Naive thymus-derived CD8-positive, alpha-beta T cell (primary cell): ENCODE measurements at places on chromosomes 7 and 10. TPM values are rescaled to one million over a fixed set of nuclear protein-coding genes. Genes with fewer than 3 reads are reported as not detected.

- DNase-seq = no peak
These were observed 99.8 kb upstream of the MTPN start for GRCh38 chr7:136076954-136077353.

- no peak for DNase-seq
These were observed 49.0 kb upstream of the YAE1 start for GRCh38 chr7:39517240-39517639.

DNA sequence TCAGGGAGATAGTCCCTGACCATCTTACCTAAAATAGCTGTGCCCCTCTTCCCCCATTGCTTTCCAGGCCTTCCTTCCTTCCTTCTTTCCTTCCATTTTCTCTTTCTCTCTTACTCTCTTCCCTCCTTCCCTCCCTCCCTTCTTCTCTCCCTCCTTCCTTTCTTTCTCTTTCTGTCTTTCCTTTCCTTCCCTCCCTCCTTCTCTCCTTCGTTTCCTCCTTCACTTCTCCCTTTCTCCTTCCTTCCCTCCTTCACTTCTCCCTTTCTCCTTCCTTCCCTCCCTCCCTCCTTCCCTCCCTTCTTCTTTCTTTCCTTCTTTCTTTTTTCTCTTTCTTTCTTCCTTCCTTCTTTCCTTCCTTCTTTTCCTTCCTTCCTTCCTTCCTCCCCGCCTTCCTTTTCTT, 24.6 kb upstream of the MKX start:
- DNase-seq = no peak

- no peak for DNase-seq
These were observed 332.1 kb downstream of the PHTF2 start for GRCh38 chr7:78130446-78131215.

- DNase-seq = no peak
These were observed 10.7 kb downstream of the PSAP start for GRCh38 chr10:71840177-71840957.

GRCh38 chr7:4702961-4703512, 20.9 kb downstream of the FOXK1 start:
- no peak for DNase-seq

- no peak for DNase-seq
These were observed 55.6 kb upstream of the KMT2E start for GRCh38 chr7:104958371-104958865.

- DNase-seq = no peak
These were observed 72.9 kb downstream of the DOCK4 start for GRCh38 chr7:112133328-112133727.

GRCh38 chr7:131250331-131250730, 77.3 kb upstream of the MKLN1 start:
- no peak for DNase-seq

- DNase-seq = no peak
These were observed 132.3 kb upstream of the MKI67 start for GRCh38 chr10:128258421-128258976.

- peak; percentile 17 for DNase-seq
These were observed 166.9 kb upstream of the RNF32 start for GRCh38 chr7:156473476-156474240.

GRCh38 chr10:23384364-23384763, 39.8 kb upstream of the C10orf67 start:
- DNase-seq = no peak

DNA sequence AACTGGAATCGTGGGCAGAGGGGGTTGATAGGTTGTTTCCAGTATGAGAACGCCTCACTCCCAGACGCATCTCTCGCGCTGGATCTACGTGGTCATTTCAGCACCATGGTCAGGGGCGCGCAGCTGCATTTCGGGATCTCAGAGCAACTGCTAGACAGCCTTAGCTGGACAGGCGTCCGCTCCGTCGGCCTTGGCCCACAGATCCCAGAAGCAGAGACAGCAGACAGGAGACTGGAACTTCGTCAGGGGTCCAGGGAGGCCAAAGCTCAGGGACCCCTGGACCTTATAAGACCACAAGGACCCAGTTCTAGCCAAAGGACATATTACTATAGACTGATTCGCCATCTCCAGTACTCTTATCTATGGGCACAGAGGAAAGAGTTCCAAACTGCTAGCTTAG, 5.3 kb downstream of the NEUROG3 start:
- DNase-seq = no peak

- no peak for DNase-seq
These were observed 169.5 kb downstream of the KIF20B start for GRCh38 chr10:89870936-89871335.

GRCh38 chr7:66464059-66464458, 164.6 kb upstream of the KCTD7 start:
- no peak for DNase-seq

- DNase-seq = no peak
These were observed 51.3 kb downstream of the PCLO start for GRCh38 chr7:83111391-83111790.

CDC14C gene
- polyA plus RNA-seq = not detected

CARD11 gene
- polyA plus RNA-seq = 10.8 TPM

NEUROG3 gene
- 0.28 TPM for polyA plus RNA-seq

VPS37D gene
- polyA plus RNA-seq = 0.30 TPM

EPHA1 gene
- polyA plus RNA-seq = 10.1 TPM

TRIM50 gene
- not detected for polyA plus RNA-seq

BTAF1 gene
- 9.1 TPM for polyA plus RNA-seq

EVX1 gene
- polyA plus RNA-seq = not detected

GPR15LG gene
- polyA plus RNA-seq = not detected

DRGX gene
- polyA plus RNA-seq = not detected

PRRT4 gene
- 0.34 TPM for polyA plus RNA-seq

CHCHD3 gene
- 49.9 TPM for polyA plus RNA-seq
